ENCODE measurements at places on chromosomes 5 and 9.

- no peak for DNase-seq
Measured at GRCh38 chr5:132674671-132675506, 1.1 kb downstream of the IL4 start.

DNA sequence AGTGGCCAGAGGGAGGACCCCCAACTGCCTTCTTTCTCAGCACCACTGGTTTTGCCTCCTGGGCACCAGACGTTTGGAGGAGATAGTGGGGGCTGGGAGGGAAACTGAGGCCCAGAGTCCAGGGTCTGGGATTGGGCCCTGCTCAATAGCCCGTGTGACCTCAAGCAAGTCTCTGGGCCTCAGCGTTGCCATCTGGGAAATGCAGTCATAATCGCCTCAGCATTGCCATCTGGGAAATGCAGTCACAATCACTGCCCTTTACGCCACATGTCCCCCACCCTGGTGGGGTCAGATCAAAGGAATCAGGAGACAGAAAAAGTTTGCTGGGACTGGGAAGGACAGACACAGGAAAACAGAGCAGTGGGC, 1.6 kb downstream of the SH2D3C start:
- no peak for DNase-seq

GRCh38 chr5:80481019-80481893, 6.6 kb upstream of the FAM151B start:
- DNase-seq = no peak

DNA sequence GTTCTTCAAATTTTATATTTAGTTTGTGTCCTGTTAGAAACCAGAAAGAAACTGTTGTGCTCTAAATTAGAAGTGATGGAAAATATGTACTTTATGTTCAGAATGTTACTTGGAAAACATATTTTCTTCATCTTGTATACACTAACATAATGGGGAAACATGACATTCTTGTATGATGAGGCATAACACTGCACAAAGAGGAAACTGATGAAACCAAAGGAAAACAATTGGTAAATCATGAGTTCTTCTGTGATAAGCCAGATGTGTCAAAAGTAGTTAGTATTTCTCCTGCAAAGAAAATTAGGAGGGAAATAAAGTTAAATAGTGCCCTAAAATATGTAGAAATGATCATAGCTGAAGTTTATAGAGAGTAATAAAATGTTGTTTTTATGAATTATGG, 111.1 kb upstream of the FBN2 start:
- DNase-seq = no peak

GRCh38 chr5:109921735-109922380, 232.1 kb downstream of the MAN2A1 start:
- no peak for DNase-seq

- no peak for DNase-seq
Measured at GRCh38 chr9:130183133-130183762, 11.0 kb downstream of the NCS1 start.

- DNase-seq = no peak
Measured at GRCh38 chr9:120868339-120868675, 8.7 kb downstream of the PHF19 start.

DNA sequence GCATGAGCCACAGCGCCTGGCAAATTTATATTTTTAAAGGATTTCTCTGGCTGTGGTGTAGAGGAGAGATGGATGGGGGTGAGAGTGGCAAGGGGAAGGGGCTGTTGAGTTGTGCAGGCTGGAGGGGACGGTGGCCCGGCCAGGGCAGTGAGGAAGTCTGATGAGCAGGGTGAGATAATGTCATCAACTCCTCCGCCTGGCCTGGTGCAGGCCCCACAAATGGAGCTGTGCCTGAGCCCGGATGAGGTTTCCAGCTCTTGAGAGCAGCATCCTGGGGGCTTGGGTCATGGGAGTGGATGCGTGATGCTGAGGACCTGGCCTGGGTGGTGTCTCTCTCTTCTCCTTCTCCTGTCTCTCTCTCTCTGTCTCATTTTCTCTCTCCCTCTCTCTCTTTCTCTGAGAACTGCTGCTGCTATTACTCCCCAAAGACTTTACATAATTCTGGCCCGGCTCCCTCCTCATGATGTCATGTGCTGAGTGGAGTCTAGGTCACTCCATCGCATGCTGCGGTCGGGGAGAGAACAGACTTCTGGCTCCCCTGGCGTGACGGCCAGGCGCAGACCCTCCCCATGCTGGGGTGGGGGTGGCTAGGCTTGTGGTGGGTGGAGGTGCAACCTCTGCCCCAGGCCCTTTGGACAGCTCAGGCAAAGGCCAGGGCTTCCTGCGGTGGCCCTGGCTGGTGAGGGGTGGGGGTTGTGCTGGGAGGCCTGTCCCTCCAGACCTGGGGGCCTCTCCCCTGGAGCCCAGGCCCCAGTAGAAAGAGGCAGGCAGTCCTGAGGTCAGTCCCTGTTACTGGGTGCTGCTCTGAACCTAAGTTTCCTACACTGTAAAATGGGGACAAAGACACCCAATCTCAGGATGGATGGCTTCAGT, 26.4 kb downstream of the FGF18 start:
- no peak for DNase-seq

DNA sequence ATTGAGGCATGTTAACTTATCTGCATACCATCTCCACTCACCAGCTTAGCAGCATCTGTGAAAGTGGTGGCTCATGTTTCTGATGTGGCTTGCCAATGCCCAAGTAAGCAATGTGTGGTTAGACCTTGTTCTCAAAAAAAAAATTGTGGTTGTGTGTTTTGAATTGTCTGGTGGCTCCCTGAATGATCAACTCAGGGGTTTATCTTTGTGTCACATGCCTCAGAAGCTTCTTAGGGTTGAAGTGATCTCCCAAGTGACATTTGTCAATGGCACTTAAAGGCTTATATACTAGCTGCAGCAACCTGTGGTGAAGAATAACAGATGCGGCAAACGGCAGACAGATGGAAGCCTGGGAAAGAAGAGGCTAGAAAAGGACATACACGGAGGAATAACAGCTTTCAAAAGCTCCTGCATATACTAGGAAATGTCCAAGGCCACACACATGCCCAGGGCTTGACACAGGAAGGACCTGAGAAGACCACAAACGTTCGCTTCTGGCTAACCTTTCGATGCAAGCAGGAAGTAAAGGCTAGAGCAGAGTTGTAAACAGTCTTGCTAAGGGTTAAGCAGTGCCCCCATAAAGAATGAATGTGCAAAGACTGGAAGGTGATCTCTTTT, 42.2 kb upstream of the FSD1L start:
- no peak for DNase-seq

DNA sequence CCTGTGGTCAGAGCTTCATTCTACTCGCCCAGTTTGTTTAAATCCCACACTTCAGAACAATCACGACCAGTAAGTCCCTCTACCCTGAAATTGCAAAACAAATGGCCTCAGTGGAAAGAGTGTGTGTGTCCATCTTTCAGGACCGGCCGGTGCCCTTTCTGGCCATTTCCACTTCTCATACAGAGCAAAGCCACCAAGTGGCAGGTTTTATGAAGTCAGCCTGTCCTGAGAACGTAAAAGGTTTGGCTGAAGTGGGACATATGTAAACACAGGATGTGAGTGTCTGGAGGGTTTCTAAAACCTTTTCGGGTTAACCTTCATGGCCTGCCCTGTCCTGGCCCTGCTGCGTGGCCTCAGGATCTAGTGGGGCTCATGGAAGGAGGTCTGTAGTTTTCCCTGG, 24.7 kb downstream of the NXNL2 start:
- no peak for DNase-seq

DNA sequence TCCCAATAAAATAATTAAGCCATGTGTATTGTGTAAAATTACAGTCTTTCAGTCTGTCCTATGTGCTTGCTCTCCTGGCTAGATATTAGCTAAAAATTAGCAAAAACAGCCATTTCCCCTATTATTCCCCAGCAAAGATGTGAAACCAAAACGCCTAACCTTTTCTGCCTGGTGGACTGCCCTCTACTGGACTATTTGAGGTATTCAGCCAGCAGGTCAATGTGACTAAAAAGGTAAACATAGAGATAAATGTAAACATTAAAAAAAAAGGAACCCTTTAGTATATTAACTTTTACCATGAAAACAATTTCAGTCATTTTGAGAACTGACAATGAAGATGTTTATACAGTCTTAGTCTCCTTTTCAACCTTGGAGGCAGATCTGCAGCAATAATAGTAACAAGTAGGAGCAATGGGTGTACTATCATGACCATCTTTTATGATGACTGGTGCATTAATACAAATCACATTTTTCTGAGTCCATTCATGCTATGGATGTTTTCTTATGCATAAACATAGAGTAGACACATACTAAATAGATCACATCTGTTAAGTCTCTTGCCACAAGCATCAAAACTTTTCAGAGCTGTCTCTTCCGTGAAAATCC, 10.1 kb downstream of the ATG12 start:
- DNase-seq = no peak

GRCh38 chr9:87824216-87824875, 58.3 kb upstream of the SPATA31E1 start:
- no peak for DNase-seq

GRCh38 chr9:26058111-26058895, 380.1 kb upstream of the TUSC1 start:
- DNase-seq = no peak

- no peak for DNase-seq
Measured at GRCh38 chr9:70514273-70514672, 99.8 kb upstream of the KLF9 start.

GRCh38 chr9:21078702-21079101, 960 bp upstream of the IFNB1 start:
- no peak for DNase-seq
